ENCODE measurements at places on chromosomes 7 and 10.

DNA sequence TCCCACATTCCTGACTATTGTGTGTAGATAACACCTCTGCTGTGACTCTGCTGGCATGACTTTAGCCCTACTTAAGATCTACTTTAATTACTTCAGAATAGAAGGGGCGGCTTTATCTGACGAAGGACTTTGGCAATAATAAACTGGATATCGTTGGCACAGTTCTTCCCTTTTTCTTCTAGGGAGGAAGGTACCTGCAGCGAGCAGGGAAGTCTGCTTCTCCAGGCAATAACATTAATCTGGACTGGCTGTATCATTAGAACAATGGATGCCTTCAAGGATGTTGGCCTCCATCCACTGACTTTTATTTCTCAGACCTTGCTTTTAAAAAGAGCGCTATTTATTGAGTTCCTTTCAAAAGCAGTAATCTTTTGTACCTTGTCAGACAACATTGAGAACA is 172.6 kb upstream of the THSD7A start:
- DNase-seq = no peak

- DNase-seq = no peak
Observed at GRCh38 chr10:50516171-50516570, 107.6 kb downstream of the SGMS1 start.

- DNase-seq = no peak
Observed at GRCh38 chr7:102094316-102094650, 192.4 kb upstream of the SH2B2 start.

GRCh38 chr7:151871904-151872303 is 5.0 kb downstream of the PRKAG2 start:
- peak; percentile 51 for DNase-seq

DNA sequence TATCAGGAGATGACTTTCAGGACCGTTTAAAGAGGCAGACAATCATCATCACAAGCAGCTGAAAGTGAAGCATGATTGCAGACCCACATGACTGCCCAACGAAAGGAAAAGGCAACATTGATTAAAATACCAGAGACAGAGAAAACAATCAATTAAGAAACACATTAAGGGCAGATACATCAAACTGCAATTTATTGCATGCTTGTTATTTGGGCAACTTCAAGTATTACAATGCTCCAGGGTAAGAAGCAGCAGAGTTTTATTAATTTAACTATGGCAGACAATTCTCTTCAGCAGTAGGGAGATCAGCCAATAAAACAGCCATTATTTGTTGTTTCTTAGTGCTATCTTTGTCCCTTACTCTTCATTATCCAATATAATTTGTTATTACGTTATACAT is 367.7 kb upstream of the HPS1 start:
- no peak for DNase-seq

DNA sequence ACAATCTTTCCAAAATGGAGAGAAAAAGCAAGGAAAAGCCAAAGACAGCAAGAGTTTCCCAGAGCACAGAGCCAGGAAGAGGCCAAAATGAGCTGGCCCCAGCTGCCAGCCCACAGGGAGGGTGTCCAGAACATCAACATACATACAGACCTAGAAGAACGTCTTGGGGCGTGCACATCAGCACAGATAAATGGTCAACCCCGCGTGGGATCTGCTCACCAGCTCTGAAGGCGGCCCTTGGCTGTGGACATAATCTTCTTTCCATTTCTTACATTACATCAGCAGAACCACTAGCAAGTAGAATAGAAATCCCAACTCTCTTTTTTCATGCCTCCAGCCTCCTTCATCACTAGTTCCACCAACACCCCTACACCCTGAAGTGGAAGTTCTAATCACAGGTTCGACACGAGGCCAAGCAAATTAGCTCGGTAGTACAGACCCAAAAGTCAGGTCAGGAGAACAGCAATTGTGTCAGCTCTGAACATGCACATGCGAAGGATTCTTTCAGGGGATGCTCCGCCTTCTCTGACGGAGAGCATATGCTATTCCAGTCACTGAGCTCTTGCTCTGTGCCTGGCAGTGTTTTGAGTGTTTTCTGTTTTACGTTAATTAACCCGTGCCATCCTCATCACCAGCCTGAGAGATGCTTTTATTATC is 16.4 kb downstream of the SH3PXD2A start:
- DNase-seq = no peak

GRCh38 chr7:24825381-24825794 is 68.1 kb upstream of the GSDME start:
- DNase-seq = no peak

DNA sequence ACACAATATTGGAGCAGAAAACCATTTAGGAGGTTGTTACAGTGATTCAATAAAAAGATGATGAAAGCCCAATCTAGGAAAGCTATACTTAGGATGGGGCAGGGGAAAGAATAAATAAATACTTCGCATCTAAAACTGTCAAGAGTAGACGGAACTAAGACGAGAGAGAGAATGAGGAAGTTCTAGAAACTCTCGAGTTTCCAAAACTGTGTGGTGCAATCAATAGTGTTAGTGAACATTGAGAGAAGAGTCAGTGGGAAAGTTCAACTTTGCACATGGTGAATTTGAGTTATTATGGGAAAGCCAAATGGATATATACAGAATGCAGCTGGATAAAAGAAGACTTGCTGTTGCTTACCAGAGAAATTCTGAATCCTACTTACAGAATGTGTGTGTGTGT is 133.8 kb upstream of the MEOX2 start:
- DNase-seq = no peak

DNA sequence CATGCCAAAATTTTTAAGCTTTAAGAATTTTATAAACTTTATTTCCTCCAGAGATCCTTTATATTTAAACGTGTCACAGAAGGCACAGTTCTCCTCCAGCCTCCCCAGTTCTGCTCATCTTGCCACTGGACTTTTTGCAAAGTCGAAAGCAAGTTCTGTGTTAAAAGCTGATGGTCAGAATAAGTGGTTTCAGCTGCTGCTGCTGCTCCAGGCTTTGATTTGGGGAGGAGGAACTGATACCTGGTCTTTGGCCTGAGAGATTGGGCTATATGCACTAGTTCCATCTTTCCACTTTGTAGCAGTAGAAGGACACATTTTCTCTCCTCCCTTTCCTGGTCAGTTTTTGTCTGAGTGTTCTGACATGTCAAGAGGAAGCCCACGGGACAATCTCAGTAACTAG is 435.9 kb upstream of the PHF14 start:
- no peak for DNase-seq

DNA sequence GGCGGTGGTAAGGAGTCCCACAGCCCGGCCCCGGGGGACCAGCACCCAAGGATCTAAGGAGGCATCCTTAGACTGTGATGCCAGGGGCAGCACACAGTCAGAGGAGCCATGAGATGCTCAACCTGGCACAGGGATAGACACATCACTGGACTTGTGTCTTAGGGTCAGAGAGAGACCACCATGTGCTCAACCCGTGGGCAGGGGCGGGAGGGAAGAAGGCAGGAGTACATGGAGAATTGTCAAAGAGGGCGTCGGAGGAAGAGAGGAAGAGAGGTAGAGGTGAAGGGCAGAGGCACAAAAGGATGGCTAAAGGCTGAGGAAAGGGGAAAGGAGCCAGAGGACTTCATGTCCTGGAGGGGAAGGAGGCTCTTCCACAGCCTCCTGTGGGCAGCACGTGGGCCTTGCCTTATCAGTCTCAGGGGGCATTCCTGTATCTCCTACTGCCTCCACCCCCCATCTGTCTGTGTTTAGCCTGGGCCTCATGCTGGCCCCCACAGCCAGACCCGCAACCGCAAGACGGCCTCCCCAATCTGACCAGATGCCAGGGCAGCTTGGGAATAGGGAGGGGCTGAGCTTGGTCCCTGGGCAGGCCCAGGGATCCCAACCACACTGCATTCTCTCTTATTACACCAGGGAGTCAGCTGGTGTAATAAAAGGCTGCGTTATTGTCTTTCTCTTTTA is 2.2 kb downstream of the ADCY1 start:
- DNase-seq = no peak

Measured in Daoy (cell line).